ENCODE measurements at places on chromosomes 5 and 9.
A peak's percentile ranks its signal among the peaks of the same experiment; 100 is the strongest.

DNA sequence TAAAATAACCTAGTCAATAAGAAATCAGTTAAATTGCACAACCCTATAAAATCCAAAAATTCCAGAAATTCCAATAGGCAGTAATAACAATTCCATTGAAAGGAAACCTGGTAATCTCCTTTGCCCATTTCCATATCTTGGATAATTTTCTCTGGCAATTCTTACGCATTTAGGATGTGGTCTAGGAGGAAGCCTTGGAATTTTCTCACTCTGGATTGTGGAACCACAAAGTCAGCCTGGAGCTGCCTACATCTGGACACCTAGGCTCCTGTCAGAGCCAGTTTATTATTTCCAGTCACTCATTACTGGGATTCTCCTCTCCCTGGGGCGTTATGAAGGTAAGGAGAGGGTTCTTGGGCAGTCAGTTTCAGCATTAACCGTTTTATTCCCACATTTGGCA is 40.3 kb upstream of the GNE start:
- no peaks in the 10 kb centered on the region for H3K36me3 ChIP-seq
- H3K4me3 ChIP-seq, result no peak overlapping the region
- DNase-seq, result peak; percentile 36
- H3K4me1 ChIP-seq, result peaks cover 4% of the 10 kb centered on the region
- no peaks in the 10 kb centered on the region for H3K27me3 ChIP-seq

- no peak for DNase-seq
- H3K36me3 ChIP-seq, result no peaks in the 10 kb centered on the region
- no peak overlapping the region for H3K27ac ChIP-seq
- H3K4me3 ChIP-seq, result no peak overlapping the region
Observed at GRCh38 chr5:10581424-10581748, 17.5 kb downstream of the ANKRD33B start.

- no peak overlapping the region for H3K4me3 ChIP-seq
- H3K27ac ChIP-seq, result no peak overlapping the region
- no peaks in the 10 kb centered on the region for H3K36me3 ChIP-seq
- H3K27me3 ChIP-seq, result no peaks in the 10 kb centered on the region
Observed at GRCh38 chr5:16160706-16161105, 18.9 kb downstream of the MARCHF11 start.

GRCh38 chr9:119160551-119160950 is 208.7 kb downstream of the BRINP1 start:
- H3K27me3 ChIP-seq, result no peaks in the 10 kb centered on the region
- H3K27ac ChIP-seq, result no peak overlapping the region
- H3K4me1 ChIP-seq, result no peaks in the 10 kb centered on the region
- no peak overlapping the region for H3K4me3 ChIP-seq
- H3K36me3 ChIP-seq, result peaks cover 3% of the 10 kb centered on the region

GRCh38 chr9:73741316-73741715 is 589.7 kb downstream of the ANXA1 start:
- no peaks in the 10 kb centered on the region for H3K27me3 ChIP-seq
- no peak for DNase-seq
- no peaks in the 10 kb centered on the region for H3K36me3 ChIP-seq

DNA sequence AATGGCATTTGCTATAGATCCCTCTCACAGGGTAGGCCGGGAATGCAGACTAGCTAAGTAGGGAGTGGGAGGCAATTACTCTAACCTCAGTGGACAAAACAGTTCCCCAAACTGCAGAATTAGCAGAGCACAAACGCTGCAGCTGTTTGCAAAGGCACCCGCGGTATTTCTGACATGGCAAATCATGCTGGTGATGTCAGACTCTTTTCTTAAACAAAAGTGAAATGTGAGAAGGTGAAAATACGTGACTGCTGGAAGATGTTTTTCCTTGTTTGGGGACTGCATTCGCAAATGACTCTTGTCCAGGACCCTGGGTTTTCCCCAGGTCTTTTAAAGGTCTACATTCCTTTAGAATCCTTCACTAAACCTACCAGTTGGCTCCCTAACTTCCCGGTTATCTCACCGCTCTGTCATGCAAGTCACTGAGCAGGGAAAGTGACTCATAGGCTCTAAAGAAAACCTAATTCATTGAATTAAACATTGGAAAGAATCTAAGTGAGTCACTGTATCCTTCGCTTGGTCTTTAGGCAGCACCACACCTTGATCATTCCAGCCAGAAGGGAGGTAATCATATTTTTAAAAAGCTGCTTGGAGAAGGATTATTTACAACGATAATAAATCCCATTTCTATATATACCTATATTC is 91.5 kb upstream of the DNAH5 start:
- H3K27me3 ChIP-seq, result no peaks in the 10 kb centered on the region
- H3K4me3 ChIP-seq, result peak overlapping the region; percentile 65
- no peaks in the 10 kb centered on the region for H3K36me3 ChIP-seq
- peak; percentile 98 for DNase-seq
- H3K4me1 ChIP-seq, result peaks cover 25% of the 10 kb centered on the region
